ENCODE measurements at places on chromosomes 1 and 21. TPM values are rescaled to one million over a fixed set of nuclear protein-coding genes. Genes with fewer than 3 reads are reported as not detected.

GRCh38 chr1:234911787-234912186 lies 216.8 kb downstream of the TOMM20 start:
- DNase-seq, result no peak

DNA sequence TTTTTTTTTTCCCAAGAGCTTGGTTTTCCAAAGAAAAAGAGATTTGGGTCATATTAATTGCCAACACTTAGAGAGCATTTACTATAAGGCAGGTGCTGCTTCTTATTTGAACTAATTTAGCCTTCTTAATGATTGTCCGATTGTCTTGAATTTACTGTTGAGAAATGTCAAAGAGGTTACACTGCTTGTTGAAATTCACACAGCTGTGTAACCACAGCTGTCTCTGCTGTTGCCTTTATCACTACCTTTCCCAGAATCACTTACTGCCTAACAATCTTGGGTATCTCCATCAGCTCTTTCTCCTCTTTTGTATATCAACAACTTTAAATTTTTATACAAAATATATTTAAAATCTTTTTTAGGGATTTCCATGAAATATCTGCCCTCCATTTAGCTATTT lies 115.6 kb downstream of the UCHL5 start:
- DNase-seq, result no peak

DNA sequence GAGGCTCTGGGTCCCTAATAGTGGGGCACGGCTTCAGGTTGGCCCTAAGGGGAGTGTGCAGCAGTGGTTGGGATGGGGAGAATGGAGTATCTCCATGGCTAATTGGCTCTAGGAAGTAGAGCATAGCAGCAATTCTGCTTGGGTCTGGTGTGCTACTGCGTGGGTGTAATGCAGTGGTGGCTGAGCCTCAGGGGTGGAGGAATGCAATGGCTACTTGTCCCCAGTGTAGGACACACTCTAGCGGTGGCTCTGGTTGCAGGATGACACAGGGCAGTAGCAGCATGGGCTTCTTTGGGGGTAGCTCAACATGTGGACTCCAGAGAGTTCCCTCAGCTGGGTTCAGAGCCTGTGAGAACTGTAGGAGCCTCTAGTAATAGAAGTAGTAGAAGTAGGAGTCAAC lies 91.2 kb upstream of the FAM78B start:
- no peak for DNase-seq

- no peak for DNase-seq
Measured at GRCh38 chr1:9653210-9653490, 1.6 kb downstream of the PIK3CD start.

- no peak for DNase-seq
Measured at GRCh38 chr21:34510148-34511142, 1.6 kb downstream of the KCNE1 start.

GRCh38 chr1:222099746-222100145 lies 357.9 kb upstream of the DUSP10 start:
- no peak for DNase-seq

DNA sequence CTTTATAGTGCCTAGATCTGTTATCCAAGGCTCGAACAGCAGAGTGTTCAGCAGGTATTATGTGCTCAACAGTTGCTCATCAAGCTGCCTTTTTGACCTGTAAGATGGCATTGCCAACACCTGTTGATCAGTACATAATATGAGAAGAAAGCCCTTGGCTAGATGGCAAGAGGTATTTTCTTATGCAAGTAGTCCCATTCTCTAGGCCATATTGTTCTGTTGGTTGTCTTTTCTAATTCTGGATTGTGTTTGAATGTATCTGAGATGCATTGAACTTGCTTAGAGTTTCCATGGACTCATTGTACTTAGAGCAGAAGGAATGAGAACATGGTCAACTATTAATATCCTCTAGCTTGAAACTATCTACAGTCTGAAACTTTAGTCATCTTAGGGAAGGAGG lies 57.4 kb downstream of the LRRC8D start:
- no peak for DNase-seq

- no peak for DNase-seq
Measured at GRCh38 chr1:109630898-109631512, 11.4 kb downstream of the AMPD2 start.

- no peak for DNase-seq
Measured at GRCh38 chr21:34080710-34081109, 7.3 kb downstream of the MRPS6 start.

GRCh38 chr1:98276514-98276913 lies 355.7 kb upstream of the DPYD start:
- DNase-seq, result no peak

DNA sequence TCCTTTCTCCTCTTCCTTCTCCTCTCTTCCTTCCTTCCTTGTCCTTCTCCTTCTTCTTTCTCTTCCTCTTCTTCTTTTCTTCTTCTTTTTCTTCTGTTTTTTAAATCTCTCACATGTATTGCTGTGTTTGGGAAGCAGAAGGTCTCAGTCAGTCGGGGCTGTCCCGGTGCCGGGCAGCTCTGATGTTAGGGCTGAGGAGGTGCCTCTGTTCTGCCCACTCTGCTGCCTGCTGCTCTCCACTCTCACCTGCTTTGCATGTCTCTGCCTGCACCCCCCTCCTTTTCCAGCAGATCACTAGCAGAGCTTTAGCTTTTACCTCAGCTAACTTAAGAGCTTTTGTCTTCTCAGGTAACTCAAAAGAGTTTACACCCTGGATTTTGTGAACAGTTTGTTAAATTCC lies 276.6 kb downstream of the CHRM3 start:
- no peak for DNase-seq

GRCh38 chr1:231636157-231636556 lies 9.6 kb downstream of the DISC1 start:
- DNase-seq, result peak; percentile 38

- DNase-seq, result peak; percentile 44
Measured at GRCh38 chr1:161725908-161726472, 4.6 kb downstream of the FCRLB start.

DNA sequence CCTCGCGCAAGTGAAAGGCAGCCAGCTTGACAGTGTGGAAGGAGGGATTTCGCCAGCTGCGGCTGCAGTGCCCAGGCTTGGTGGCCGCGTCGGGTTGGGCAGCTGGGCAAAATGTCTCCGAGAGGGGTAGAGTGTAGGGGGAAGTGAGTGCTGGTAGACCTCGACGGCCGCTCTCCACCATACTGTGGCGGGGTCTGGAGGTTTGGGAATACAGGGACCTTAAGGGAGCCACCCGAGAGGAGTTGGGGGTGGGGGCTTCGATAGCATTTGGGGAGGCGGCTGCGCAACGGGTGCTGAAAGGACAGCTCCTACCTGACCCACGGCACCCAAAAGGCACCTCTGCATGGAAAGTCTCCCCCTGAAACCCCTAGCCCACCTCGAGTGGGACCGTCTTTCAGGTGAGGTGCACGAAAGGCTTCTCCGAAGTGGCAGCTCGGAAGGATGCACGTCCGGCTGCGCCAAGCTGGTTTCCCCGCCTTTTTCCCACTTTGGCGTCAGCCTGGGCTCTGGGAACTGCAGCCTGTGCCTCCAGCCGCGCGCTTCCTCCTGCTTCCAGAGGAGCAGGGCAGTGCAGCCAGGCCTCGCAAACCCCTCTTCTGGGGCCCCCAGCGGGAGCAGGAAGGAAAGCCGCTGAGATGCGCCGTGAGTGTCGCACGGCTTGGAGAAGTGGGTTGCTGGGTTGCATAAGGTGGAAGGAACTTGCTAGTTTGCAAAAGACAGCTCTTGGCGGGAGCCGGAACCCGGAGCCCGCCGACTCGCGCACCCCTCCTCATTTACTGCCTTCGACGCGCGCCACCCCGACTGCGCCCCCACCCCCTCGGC lies 531 bp upstream of the HMGN2 start:
- DNase-seq, result peak; percentile 32

GRCh38 chr1:172351754-172352161 lies 68.7 kb upstream of the C1orf105 start:
- no peak for DNase-seq

DNA sequence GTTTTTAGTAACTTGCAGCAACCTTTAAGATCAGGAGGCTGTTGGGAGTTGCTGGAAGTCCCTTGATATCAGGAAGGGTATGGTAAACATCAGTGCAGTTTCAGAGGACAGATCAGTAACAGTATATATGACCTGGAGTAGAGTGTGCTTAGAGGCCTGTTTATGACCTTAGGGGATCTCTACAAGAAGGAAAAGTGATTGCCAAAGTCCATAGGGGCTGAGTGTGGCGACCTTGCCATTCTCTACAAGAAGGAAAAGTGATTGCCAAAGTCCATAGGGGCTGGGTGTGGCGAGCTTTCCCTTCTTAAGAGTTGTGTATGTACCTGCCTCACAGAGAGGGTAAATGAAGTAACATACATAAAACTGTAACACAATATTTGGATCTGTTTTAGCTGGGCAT lies 28.5 kb upstream of the AXDND1 start:
- DNase-seq, result no peak

DNA sequence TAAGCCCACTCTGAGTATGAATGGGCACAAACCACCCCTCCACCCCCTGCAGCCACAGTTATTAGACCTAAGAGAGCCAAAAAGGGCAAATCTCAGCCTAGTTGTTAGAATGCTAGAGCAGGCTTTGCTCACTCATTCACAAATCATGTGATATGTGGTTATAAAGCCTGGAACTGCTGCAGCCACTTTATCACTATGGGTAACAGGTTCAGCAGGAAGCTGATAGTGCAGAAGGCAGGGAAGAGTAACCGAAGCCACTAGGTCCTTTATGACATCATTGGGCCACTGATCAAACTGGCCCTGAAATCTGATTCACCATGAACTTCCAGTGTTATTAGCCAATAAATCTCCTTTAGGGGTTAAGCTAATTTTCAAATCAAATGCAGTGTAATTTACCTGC lies 134.7 kb downstream of the GRIK1 start:
- no peak for DNase-seq

GRCh38 chr21:24955275-24955961 lies 651.9 kb downstream of the MRPL39 start:
- DNase-seq, result no peak

DNA sequence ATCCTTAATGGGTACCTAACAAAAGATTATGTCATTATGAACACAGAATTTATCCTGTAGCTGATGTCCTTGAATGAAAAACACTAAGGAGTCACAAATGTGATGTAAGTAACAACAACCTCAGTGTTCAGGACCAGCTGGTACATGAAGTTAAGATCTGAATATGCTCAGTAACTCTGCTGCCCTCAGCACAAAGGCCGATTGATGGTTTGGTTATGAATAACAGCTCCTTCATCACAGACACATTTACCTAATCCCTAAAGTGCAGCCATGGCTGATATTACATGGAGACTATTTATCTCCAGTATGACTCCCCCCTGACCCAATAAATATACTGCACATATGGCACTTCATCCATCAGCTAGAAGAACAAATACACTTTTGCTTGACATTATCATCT lies 75.2 kb downstream of the PLPPR5 start:
- no peak for DNase-seq

- peak; percentile 50 for DNase-seq
Measured at GRCh38 chr1:24201941-24202440, 14.9 kb upstream of the IFNLR1 start.

GRCh38 chr21:37546949-37547614 lies 180.5 kb downstream of the DYRK1A start:
- no peak for DNase-seq

DNA sequence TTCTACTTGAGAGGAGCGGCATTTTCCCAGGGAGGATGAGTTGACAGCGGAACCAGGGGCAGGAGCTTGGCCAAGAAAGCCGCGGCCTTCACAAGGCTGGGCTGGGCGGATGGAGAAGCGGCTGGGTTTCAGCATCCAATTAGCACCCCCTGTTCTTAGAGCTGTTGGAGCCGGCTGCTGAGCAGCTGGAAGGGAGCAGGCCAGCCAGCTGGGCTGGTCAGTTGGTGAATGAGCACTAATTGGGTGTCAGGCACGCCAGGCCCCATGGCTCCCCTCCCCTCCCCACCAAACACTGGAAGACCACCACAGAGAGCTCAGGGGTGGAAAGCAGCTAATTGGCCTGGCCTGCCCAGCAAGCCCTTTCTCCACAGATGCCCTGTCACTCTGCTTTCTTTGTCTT lies 245.6 kb downstream of the RRAGC start:
- DNase-seq, result no peak

DNA sequence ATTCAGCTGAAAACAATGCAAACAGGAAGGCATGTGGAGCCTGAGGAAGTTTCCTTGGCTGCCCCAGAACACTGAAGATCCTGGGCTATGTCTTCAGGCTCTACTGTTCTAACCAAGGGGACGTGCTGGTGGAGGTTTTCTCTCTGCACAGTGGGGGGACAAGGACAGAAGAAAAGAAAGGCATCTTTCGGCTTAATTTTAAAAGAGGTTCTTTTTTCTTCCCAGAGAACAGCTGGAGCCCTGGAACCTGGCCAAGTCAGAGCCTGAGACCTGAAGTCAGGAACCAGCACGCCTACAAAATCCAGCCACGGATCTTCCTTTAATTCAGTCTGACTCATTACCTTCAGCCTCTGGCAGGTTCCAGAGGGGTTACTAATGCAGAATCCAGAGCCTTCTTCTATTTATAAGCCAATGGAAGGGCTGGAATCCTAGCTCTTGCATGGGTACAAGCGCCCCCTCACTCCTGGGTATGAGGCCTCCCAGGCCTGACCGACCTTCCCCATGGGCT lies 19.8 kb downstream of the CTNNBIP1 start:
- no peak for DNase-seq

GRCh38 chr1:44532567-44532944 lies 127.5 kb downstream of the RNF220 start:
- no peak for DNase-seq

SLFNL1 gene
- total RNA-seq, result 0.94 TPM

PROK1 gene
- not detected for total RNA-seq

ZBTB7B gene
- 1.7 TPM for total RNA-seq

NCDN gene
- 59.7 TPM for total RNA-seq

CYP4A22 gene
- total RNA-seq, result not detected

PTPRF gene
- total RNA-seq, result 37.6 TPM

SAMD13 gene
- total RNA-seq, result 4.5 TPM

FCN3 gene
- not detected for total RNA-seq

SERPINC1 gene
- 0.94 TPM for total RNA-seq

ASCL5 gene
- total RNA-seq, result 0.16 TPM

C4BPA gene
- total RNA-seq, result not detected

ACTL8 gene
- total RNA-seq, result not detected

DIO1 gene
- not detected for total RNA-seq

All from occipital lobe (tissue), 3 donors.